ENCODE measurements at places on chromosomes 16 and 17.

DNA sequence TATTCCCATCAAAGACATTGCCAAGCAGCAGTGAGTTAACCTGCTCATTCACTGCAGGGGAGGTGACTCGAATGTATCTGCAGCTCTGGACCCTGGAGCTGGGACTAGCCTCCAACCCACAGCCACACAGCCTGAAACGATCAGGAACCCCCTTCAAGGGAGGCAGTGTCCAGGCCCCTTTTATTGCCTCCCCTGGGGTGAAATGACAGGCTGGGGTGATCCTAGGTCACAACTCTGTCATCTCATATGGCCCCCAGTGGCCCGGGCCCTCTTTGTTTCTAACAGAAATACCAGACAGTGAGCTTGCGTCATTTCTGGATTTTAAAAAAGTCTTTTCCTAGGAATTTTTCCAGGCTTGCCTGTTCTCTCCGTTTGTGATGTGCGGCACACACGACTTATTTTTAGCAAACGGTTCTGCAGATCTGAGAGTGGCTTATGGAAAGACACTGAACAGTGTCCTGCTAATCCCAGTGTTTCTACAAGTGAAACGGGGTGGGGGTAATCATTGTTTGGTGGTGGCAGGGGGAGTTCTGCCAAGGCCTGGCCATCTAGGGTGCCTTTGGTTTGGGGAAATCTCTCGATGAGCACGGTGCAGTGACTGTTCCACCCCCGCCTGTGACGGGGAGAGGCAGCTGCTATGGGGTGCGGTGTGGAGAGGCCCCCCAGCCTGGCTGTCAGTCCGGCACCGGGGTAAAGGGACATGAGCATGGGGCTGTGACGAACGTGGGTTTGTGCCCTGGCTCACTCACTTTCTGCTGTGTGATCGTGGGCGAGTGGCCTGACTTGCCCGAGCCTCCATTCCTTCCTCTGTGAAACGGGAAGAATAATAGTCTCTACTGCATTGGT lies 27.2 kb downstream of the NAGPA start:
- no peak for DNase-seq

DNA sequence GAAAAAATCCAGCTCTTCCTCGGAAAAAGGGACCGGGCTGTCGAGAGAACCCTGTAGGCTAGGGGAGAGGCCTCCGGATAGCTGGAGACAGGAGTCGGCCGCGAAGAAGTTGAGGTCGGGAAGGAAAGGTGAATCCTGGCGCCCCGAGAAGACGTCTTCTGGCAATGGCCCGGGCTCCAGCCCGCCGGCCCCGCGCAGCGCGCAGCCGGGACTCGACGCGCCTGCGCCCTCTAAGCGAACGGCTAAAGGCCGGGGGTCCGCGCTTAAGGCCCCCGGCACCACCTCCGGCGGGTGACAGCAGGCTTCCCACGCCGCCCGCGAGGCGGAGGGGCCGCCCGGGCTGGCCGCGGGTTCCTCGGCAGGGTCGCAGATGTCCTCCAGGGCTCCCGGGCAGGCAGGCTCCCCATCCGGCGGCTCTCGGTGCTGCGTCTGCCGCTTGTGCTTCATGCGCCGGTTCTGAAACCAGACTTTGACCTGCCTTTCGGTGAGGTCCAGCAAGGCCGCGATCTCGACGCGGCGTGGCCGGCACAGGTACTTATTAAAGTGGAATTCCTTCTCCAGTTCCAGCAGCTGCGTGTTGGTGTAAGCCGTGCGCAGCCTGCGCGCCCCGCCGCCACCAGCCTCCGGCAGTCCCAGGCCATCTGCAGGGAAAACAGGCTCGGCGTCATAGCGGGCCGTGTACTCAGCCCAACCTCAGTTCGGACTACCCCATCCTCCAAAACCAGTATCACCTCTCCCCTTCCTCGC lies 1.6 kb downstream of the HOXB2 start:
- DNase-seq = peak; percentile 61

DNA sequence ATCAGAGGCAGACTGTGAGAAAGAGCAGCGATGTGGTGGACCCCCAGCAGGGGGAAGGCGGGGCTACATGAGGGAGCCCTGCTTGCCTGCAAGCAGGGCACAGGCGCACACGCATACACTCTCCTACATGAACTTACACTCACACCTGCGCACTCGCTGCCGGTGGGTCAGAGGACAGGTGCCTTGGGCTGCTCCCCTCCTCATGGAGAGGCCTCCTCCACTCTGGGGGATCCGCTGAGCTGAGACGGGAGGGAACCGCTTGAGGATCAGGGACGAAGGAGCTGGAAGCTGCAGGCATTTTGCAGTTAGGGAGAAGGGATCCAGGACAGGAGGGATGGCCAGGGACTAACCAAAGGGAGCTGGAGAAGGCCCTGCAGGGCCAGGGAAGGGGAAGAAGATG lies 14.2 kb downstream of the OSBPL7 start:
- DNase-seq = no peak

DNA sequence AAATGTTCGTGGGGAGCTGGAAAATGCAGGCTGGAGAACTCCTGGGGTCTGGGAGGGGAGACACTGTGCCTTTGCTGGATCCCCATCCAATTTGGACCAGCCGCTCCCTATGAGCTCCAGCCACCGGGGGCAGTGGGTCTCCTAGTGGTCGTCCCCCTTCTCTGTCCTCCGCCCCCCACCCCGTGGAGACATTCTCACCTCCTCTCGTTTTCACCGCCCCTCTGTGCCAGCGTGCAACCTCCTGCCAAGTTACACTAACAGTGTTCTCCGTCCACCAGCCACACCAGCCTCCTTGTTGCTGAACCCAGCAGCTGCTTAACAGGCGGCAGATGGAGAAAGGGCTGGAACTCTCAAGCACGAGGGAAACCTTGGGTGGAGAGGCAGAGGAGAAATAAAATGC lies 67.4 kb upstream of the SOX9 start:
- no peak for DNase-seq

- no peak for DNase-seq
Observed at GRCh38 chr17:2087597-2088211, 32.8 kb downstream of the HIC1 start.

GRCh38 chr17:61809816-61810392 lies 53.4 kb downstream of the BRIP1 start:
- no peak for DNase-seq

DNA sequence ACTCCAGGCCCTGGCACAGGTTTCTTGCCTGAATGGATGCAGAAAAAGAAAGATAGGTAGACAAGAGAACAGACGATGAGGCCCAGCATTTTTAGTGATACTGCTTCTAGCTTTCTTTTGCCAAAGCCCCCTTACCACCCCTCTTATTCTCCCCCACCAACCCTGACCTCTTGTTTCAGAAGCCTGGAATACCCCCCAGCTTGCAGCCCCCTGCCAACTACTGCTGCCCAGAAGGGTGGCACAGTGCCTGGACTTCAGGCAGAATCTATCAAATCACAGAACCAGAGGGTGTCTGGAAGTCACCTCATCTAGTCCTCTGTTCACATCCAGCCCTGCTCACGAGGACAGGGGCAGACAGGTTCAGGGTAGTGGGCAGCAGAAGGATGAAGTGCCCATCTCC lies 35.6 kb downstream of the NEUROD2 start:
- no peak for DNase-seq

GRCh38 chr16:3478242-3478925 lies 16.9 kb downstream of the C16orf90 start:
- DNase-seq = no peak

GRCh38 chr17:78684026-78684425 lies 98.0 kb downstream of the CYTH1 start:
- no peak for DNase-seq

- DNase-seq = peak; percentile 63
Observed at GRCh38 chr17:77366206-77366557, 225.4 kb downstream of the SEC14L1 start.

GRCh38 chr17:17087424-17088015 lies 45.3 kb downstream of the MPRIP start:
- DNase-seq = no peak

DNA sequence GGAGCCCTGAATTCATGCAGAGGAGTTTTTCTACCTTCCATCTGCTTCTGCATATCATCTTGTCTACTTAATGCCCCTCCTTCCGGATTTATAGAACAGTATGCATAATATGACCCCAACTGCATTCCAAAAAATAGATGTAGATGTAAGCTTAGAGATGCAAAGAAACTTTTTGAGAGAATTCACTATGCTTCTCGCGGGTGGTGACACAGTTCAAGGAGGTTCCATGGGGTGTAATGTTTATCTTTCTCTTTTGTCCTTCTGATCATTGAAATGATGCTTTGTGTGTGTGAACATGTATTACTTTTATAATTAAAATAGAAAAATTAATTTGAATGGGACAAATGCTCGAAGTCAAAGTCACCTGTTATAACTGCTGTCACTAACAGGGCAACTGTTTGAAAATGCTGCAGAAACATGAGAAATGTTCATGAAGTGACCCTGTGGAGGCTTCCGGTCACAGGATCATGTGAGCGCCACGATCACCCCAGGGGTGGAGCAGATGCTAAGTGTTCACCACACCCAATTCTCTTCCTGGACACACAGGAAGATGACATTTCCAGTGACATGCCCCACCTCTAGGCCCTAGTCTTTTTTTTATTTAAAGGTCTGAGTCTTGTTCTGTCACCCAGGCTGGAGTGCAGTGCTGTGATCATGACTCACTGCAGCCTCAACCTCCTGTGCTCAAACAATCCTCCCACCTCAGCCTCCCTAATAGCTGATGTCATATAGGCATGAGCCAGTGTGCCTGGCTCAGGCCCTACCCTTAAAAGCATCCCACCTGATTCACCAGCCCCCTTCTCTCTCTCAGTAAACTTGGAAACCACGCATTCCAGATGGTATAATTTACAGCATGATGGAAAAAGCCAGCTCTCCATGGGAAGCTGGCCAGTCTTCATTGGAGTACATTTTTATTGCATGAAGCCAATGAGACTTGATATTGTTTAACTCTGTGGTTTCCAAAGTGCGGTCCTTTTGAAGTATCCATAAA lies 21.0 kb upstream of the AGRP start:
- no peak for DNase-seq

- no peak for DNase-seq
Observed at GRCh38 chr17:64002658-64003525, 4.7 kb downstream of the PRR29 start.

DNA sequence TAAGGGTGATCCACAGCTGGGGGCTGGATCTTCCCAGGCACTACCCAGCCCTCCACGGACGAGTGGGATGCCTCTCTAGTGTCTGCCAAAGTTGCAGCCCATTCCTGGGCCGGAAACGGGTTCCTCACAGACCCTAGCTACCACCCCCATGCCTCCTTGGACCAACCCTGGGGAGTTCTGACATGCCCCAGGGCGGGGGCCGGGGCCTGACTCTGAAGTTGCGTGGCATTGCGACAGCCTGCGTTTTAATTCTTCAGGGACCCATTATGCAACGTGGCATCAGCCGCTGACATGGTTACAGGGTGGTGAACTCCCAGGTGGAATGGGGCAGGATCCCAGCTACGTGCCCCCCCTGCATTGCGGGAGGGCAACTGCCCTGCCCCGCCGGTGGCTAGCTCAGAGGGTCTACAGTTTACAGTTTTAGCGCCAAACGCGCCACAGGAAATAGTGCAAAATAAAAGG lies 2.7 kb downstream of the CBX4 start:
- DNase-seq = no peak

GRCh38 chr17:67602974-67603373 lies 114.8 kb upstream of the NOL11 start:
- peak; percentile 63 for DNase-seq

DNA sequence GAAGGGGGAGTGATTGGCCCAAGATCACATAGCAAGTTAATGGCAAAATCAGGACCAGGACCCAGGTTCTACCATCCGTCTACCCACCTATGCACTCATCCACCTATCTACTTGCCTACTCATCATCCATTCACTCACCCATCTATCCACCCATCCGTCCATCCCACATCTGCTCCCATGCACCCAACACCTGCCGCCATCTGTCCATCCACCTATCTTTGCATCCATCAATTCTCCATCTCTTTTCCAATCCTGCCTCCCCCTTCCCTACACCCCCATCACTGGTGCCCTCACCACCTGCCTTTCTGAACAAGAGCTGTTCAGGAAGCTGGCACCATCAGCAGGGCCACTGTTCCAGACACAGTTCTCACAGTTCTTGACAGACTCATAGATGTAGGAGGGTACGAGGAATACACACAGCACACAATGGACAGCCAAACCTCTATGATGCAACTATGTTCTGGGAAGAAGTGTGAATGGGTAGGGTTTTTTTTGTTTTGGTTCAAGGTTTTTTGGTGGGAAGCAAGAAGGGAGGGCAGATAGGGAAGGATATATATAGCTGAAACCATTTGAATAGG lies 4.5 kb downstream of the SAMD14 start:
- no peak for DNase-seq

- no peak for DNase-seq
Observed at GRCh38 chr17:12316021-12316420, 295.3 kb downstream of the MAP2K4 start.

Data from SHP77 (cell line).